ENCODE measurements at places on chromosomes 7 and 10. TPM values are rescaled to one million over a fixed set of nuclear protein-coding genes. Genes with fewer than 3 reads are reported as not detected.

The UBE2D1 gene
- 11.7 TPM for total RNA-seq

The PHKG1 gene
- total RNA-seq: 1.5 TPM

DNA sequence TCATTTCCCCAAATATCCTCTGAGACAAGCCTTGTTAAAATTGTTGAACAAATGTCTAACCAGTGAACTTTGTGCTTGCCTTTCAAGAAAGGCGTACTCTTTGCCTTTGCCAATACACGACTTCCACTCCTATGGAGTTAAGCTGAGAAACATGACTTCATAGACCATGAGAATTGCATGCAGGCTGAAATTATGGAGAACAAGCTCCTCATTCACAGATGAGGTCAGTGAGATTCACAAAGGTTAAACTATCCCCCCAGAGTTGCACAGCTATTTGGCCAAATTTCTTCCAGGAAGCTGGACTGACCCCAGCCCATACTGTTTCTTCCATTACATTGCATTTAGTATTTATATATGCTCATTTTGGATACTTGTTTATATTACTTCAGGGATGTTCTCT is 221.4 kb upstream of the SEMA3C start:
- no peak for DNase-seq

GRCh38 chr10:126634347-126634746 is 36.1 kb downstream of the C10orf90 start:
- no peak for DNase-seq

DNA sequence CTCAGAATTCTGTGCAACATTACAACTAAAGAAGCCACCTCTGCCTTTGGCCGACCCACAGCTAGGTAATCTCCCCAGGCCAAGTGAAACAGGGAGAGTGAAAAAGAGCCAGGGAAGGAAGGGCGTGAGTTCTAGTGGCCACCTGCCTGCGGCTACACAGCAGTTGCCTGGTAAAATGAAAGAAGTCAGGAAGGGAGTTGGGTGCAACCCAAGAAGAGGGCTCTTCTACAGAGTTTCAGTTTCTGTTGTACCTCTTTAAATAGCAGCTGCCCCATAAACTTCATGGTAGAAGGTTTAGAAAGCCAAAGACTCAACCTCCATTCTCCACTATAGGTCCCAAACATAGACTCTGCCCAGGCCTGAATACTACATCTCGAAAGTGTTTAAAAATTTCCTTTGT is 76.2 kb upstream of the TMEM168 start:
- no peak for DNase-seq

DNA sequence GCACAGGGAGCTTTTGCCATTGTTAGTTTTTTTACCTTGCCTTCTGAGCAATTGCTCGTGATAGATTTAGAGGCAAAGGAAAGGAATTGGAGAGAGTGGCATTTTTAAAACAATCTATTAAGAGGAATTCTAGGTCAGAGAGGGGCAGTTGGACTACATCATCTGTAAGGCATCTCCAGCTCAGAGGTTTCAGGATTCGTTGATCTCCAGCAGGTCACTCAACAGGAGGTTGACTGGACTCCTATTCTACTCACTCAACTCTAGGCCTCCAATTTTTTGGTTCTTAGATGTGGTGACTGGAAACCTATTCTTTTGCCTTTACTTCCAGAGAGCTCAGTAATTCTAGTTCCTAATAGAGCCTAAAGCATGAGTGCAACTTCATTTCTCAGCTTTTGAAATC is 42.8 kb downstream of the TBXAS1 start:
- DNase-seq: no peak

DNA sequence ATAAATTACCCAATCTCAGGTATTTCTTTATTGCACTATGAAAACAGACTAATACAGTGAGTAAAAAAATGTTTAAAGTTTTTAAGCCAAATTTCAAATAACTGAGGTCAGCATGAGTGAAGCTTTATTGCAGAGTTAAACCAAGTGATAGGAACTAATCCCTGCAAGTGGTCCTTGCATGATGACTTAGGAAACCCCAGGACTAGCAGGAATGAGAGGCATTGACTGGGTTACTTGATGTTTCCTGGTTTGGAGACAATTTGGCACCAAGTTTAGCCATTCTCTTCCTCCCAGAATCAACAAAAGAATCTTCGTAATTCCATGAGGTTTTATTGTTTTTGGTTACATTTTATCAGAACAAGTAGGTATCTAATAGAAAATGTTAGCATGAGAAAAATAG is 194.2 kb downstream of the BICC1 start:
- DNase-seq: no peak

GRCh38 chr7:36309716-36310115 is 79.9 kb upstream of the ANLN start:
- DNase-seq: no peak

GRCh38 chr10:130686689-130687300 is 550.6 kb downstream of the GLRX3 start:
- DNase-seq: no peak

Measured in Daoy (cell line).